ENCODE measurements at places on chromosomes 2 and 18. TPM values are rescaled to one million over a fixed set of nuclear protein-coding genes. Genes with fewer than 3 reads are reported as not detected.

DNA sequence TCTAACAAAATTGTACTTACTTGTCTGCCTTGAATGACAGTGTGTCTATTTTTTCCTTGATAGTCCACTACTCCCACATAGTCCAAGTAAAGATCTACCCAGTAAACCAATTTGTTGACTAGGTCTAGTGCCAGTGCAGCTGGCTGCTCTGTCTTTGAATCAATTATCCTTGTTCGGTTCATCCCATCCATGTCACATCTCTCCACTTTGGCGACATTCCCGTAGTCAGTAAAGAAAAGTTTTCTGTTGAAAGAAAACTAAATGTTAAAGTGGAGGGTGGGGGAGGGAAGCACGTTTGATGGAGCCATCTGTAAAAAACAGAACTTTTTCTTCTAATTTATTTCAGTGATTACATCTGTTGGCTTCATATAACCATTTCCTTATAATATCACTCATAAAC lies 1068.8 kb downstream of the LRP1B start:
- no peak for DNase-seq

GRCh38 chr2:54310311-54310710 lies 54.3 kb upstream of the TSPYL6 start:
- no peak for DNase-seq

- no peak for DNase-seq
Measured at GRCh38 chr18:43248610-43249249, 28.6 kb downstream of the SYT4 start.

GRCh38 chr2:99183025-99183424 lies 2.0 kb downstream of the MRPL30 start:
- DNase-seq: no peak

DNA sequence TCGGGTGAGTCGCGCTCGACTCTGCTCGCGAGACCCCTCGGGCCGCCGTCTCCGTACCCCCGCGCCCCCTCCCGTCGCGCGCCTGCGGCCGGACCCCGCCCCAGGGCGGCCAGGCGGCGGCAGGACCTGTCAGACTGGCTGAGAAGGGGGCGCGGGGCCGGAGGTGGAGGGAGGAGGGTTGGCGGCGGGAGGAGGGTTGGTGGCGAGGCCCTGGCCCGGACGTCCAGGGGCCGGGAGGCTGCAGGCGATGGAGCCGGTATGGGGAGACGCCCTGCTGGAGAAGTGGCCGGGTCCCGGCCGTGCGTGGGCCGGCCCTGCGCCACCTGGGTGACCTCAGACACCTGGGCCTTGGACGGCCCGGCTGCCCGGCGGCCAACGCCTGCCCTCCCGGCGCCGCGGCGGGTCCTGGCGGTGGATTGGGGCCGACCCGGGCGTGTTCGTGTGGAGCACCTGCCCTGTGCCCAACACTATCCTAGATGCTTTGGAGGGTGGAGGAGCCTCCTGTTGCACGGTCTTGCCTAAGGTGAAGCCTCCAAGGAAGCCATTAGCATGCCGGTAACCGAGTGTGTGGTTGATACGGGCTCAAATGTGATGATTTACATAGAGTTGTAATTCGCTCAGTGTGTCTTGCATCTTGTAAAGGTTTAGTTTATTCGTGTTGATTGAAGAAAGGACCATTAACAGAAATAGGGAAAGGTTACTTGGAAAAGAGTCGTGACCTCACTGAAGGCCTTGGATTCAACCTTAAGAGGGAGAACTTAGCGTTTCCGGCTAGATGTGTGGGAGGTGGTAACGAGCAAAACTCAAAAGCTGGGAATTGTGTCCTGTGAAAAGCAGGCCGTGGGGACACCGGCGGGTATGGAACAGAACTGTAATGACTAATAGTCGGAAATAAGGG lies 550 bp downstream of the MYL12B start:
- no peak for DNase-seq

- no peak for DNase-seq
Measured at GRCh38 chr2:72815655-72816278, 10.1 kb downstream of the EXOC6B start.

GRCh38 chr2:221943076-221943810 lies 355.6 kb downstream of the PAX3 start:
- peak; percentile 61 for DNase-seq

DNA sequence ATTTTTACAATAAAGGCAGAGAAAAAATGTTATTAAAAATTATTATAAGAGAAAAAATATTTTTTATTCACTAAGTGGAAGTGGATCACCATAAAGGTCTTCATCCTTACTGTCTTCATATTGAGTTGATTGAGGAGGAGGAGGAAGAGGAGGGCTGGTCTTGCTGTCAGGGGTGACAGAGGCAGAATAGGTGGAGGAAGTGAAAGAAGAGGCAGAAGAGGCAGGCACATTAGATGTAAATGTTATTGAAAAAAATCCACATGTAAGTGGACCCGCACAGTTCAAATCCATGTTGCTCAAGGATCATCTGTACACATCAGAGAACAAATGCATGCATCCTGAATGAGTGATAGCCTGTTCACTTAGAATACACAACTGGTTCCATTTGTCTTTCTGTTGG lies 6.4 kb upstream of the SPATS2L start:
- no peak for DNase-seq

DNA sequence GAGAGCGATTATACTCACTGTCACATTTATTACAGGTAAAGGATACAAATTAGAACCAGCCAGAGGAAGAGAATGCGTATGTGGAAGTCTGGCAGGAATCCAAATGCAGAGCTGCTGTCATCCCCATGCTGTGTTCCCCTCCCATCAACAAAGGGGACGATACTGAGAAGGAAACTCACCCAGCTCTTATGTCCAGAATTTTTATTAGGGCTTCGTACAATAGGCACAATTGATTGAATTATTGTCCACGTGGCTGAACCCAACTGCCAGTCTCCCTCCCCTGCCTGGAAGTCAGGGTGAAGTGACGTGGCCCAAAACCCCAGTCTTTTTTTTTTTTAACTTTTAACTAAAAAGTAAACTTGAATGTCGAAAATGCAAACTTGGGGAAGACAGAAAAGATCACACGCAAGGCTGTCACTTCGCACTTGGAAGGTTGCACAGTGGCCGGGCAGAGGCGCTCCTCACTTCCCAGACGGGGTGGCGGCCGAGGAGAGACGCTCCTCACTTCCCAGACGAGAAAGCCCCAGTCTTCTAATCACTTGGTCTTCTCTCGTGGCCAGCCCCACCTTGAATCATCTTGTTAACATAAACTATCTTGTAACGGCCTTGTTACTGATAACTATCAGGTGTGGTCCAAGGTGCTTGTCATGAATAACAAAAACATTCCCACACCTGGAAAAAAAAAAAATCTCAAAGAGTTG lies 40.0 kb upstream of the ITSN2 start:
- DNase-seq: no peak

- no peak for DNase-seq
Measured at GRCh38 chr2:51706220-51706619, 674.3 kb upstream of the NRXN1 start.

- no peak for DNase-seq
Measured at GRCh38 chr2:37795938-37796337, 124.5 kb upstream of the CDC42EP3 start.

- no peak for DNase-seq
Measured at GRCh38 chr18:9649164-9649540, 34.8 kb upstream of the PPP4R1 start.

Gene PRR30
- not detected for total RNA-seq

Gene SCN9A
- 3.2 TPM for total RNA-seq

Gene CKAP2L
- total RNA-seq: not detected

Gene SPHKAP
- total RNA-seq: 42.6 TPM

Data from heart left ventricle (tissue), 16 donors.